ENCODE measurements at places on chromosomes 13 and 19.

GRCh38 chr13:79837741-79838450 is 356.9 kb downstream of the NDFIP2 start:
- no peak for DNase-seq

DNA sequence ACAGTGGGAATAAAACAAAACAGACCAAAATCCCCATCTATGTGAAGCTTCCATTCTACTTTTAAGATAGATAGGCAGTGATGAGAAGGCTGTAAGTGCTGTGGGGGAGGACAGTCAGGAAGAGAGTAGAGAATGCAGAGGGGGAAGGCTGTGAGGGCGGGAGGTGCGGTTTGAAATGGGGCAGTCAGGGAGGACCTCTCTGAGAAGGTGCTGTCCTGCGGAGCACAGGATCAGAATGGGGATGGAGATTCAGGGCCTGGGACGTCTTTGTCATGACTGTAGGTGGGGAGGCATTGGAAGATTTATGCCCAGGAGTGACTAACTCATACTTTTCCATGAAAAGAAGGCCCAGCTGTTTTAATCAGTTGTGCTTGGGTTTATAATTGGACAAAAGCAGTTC is 3.9 kb upstream of the GPR183 start:
- no peak for DNase-seq

DNA sequence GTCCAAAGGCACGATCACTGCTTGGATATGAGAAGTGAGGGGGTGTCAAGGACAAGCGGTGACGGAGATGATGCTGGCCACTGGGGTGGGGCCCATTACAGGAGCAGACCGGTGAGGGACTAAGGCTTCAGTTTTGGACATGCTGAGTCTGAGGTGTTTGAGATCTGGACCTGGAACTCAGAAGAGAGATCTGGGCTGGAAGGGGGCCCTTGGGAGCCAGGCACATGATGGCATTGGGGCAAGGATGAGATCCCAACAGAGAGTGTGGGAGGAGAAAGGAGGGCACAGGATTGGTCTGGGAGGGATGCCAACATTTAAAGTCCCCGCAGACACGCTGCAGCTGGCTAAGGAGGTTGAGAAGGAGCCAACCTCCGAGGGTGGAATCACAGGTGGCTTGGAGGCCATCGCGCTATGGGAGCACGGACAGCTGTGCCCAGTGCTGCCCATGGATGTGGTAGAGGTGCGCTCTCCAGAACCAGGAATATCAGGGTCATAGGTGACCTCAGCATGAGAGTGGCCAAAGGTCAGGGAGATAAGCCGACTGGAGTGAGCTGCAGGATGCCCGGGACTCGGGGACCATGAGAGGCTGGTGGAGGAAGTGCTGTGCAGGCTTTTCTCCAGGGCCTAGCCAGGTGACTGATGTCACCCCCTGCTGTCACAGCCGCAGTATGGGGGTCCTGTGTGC is 21.8 kb downstream of the DHRS12 start:
- no peak for DNase-seq

GRCh38 chr19:5829567-5830310 is 9.8 kb downstream of the FUT6 start:
- DNase-seq: no peak

DNA sequence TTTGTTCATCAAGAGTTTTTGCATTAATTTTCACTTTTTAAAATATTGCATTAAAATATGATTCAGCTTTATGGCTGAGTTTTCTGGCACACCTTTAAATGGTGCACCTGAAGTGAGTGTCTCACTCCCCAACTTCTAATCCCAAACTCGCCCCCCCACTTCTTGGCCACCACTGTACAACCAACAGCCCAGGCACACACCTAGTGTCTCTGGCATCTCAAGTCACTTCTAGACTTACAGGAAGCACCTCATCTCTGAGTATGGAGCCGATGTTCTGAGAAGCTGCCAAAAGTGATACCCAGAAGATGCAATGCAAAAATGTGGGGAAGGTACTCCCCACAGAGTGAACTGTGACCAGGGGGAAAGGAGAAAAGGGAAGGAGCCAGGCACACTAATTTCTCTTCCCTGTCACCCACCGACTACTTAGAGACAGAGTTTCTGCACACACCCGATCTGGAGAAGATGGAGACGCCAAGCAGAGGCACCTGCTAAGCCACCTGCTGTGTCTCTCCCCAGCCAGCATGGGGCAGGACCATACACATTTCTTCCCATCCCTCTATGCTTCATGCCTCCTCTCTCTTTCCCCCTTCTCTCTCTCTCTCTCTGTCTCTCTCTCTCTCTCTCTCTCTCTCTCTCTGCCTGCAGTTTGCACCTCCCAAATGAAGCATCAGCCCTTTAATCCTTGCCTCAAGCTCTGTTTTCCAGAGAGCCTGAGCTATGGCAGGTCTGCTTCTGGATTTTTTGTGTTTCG is 155.3 kb upstream of the ZNF507 start:
- DNase-seq: no peak

- no peak for DNase-seq
These were observed 319.9 kb upstream of the DACH1 start for GRCh38 chr13:72186730-72187422.

DNA sequence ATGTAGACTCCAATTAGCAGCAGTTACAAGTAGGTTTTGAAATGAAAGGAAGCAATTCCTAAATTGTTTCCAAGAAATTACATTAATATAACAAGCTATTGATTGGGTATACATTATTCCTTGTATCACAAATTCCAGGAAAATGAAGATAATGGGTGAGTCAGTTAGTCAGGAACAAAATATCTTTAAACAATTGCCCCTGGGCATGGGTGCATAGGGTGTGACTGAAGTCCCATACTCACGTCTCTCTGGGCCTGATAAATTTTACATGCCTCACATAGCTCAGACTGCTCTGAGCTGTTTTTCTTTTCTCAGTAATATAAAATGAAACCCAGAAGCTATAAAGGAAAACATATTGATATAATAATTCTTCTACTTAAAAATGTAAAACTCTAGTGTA is 87.8 kb downstream of the FNDC3A start:
- no peak for DNase-seq

DNA sequence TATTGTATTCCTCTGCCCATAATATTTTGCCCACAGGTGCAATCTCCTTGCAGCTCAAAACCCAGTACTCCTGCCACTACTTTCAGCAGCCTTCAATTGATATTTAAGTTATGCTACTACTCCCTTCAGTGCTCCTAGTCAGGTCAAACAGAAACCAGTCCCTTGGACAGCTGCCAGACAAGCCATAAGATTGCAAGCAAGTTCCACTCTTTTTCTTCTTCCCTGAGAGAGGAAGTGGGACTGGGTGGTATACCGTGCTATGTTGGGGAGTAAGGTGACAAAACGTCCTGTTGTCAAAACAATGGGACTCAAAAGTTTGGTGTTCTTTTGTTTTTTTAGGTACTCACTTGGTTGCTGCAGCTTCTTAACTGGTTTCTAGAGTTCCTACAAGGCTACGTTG is 63.1 kb upstream of the FRY start:
- DNase-seq: peak; percentile 28

DNA sequence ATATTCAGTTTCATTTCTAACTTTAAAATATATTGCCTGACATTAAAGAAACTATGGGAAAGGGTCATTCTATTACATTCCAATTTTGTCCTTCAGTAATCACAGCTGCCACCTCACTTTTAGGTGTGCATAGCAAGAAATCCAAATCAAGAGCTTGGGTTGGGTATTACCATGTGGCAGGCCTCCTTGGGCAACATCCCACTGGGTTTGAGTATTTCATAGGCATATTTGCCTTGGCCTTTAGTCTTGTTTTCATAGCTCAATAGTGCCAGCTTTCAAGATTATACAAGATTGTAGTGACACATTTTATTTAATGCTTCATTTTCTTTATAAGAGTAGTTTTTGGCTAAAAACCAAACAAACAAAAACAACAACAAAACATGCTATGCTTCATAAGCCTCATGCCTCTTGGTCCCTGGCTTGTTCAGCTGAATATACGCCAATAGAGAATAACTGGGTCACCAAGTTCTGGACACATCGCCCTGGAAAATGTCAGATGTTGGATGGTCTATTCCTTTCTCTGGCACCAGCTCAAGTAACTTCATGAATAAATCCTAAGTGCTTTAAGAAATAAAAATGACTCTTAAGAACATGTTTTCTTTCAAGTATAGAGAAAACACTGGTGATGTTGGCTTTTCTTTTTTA is 167.4 kb upstream of the STARD13 start:
- DNase-seq: no peak

DNA sequence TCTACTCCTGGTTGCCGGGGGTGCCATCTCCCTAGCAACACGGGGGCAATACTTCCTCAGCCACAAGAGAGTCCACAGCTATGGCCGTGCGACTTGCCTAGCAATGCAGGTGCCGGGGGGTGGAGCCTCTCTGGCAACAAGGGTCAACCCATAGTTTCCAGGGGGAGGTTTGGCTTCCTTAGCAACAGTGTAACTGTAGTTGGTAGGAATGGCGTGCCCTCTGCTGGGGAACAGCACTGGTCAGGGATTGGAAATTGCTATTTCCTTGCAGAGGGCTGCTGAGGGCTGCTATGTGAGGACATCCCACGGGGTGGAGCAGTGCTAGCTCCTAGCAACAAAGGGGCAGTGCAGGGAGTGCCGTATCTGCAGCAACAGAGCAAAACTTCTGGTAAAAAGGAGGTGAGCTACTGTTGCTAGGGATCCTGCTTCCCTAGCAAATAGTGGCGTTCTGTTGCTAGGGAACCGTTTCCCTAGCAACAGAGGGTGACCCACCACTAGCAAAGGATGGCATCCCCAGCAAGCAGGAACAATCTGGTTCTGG is 7.0 kb upstream of the TMC4 start:
- no peak for DNase-seq

Data from CD4-positive, alpha-beta T cell treated with Interleukin-17A for 1 hour (primary cell).